ENCODE measurements at places on chromosomes 11 and 22. TPM values are rescaled to one million over a fixed set of nuclear protein-coding genes. Genes with fewer than 3 reads are reported as not detected.

GRCh38 chr22:17235861-17236260 lies 16.6 kb upstream of the ADA2 start:
- no peak for ATAC-seq

DNA sequence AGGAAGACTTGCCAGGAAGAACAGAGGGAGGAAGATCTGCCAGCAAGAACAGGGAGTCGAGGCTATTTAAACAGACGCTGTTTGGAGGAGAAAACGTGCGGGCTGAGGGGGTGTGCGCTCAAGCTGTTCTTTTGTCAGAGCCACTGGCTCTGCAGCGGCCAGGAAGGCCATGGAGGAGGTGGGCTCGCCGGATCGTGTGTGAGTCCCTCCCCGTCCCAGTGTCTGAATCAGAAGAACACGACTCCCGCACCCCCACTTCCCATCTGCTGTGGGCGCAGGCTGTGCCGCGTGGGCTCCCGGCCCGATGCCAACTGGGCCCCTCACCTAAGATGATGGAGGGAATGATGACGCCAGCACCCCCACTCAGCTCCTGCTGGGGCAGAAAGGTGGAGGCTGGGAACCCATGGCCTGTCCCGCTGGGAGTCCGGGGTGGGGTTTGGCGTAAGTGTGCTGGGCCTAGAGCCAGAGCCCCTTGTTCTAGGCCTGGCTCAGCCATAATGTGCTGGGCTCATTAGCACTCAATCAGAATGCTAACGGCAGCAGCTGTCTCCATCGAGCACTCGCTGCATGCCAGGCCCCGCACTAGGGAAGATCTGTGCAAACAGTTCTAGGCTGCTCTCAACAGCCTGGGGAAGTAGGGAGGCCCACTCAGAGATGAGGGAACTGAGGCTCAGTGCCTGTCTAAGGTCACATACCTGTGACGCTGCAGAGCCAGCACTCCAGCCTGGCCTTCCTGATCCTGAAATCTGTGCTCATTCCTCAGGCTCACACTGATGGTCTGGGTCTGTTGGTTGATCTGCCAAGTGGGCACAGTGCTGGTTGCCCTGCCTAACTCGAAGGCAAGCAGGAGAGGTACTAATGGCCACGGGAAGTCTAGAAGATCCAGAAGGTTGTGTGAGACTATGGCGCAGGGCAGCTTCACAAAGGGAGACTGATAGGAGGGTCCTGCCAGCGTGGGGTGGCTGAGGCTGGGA lies 11.5 kb downstream of the NPTXR start:
- ATAC-seq: no peak

DNA sequence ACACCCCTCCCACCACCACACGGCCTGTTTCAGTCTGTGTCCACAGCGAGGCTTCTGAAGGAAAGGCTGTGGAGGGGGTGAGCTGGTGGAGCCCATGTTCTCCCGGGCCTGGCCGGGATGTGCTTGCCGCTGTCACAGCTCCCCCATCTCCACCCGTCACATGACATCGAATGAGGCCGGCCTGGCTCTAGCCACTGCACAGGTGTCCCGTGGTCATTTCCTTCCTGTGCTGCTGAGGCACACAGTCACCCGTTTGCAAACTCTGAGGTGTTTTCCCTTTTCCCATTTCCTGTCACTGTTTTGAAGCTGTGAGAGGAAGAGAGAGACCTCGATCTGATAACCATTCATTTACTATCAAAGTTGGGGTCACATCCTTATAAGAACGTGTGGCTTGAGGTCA lies 55.7 kb upstream of the CLDN5 start:
- no peak for ATAC-seq

- ATAC-seq: no peak
Measured at GRCh38 chr11:70265341-70265740, 5.1 kb upstream of the PPFIA1 start.

- ATAC-seq: no peak
Measured at GRCh38 chr11:102396708-102397563, 49.9 kb downstream of the BIRC2 start.

- ATAC-seq: no peak
Measured at GRCh38 chr11:94144216-94144615, 15.6 kb downstream of the PANX1 start.

- ATAC-seq: no peak
Measured at GRCh38 chr22:42287174-42287890, 16.9 kb upstream of the TCF20 start.

DNA sequence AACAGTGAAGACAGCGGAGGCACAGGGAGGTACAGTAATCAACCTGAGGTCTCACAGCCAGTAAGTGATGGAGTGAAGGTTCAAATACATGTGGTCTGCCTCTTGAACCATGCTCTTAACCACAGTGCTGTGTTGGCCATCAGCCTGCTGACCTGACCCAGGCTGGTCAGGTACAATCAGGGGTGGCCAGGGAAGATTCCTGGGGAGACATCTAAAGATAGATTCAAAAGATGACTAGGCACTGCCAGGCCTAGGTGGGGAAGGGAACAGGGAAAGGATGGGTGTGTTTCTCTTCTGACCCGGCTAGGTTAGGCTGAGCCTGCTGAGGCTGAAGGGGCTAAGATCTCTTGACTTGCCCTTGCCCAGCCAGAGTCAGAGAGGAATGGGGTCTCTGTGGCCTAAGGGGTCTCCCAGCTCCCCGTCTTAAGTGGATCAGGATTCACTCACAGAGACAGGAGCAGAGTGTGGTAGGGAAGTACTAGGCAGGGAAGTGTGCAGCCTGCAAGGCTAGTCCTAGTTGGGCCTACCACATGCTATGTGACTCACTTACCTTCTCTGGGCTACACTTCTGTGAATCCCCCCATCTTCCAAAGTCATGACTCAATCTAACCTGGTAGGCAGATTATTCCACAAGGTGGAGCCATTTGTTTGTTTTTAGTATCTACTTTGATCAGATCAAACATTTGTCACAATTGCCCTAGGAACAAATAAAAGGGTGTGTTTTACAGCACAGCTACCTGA lies 10.4 kb upstream of the SREBF2 start:
- peak; percentile 51 for ATAC-seq

DNA sequence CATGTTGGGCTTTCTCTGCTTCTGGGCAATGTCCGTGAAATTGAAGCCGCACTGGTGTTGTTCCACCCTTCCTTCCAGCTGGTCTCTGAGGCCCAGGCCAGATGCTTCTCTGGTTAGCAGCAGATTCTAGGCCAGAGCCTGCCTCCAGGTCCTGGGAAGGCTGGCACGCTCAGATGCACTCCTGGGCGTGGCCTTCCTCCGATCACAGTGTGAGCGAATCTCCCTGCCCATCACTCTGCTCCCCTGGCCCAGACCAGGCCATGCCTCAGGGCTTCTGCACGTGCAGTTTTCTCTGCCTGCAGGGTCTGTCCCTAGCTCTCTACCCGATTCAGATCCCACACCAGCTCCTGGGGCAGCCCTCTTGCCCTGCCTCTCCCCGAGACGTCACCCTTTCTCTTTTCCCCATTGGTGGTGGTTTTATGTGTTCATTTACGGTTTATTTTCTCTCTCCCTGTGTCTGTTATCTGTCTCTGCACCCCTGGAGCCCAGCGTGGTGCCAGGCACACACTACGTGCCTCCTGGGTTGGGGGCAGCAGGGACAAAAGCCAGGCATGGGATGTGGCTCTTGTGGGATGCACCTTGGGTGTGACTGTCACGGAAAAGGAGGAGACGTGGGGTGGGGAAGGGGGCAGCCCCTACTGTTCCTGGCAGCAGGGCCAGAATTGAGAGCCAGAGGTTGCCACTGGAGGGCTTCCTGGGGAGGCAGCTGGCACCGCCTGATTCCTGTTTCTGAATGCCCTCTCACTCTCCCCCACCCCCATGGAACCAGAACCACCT lies 66.0 kb downstream of the KCNQ1 start:
- ATAC-seq: no peak

GRCh38 chr11:69934861-69935494 lies 115.8 kb upstream of the FGF3 start:
- no peak for ATAC-seq

- peak; percentile 68 for ATAC-seq
Measured at GRCh38 chr11:72736452-72737069, 15.6 kb downstream of the ARAP1 start.

GRCh38 chr22:31222736-31223135 lies 10.6 kb downstream of the LIMK2 start:
- ATAC-seq: no peak

GRCh38 chr11:19673924-19674729 lies 38.5 kb upstream of the NAV2 start:
- peak; percentile 43 for ATAC-seq

DNA sequence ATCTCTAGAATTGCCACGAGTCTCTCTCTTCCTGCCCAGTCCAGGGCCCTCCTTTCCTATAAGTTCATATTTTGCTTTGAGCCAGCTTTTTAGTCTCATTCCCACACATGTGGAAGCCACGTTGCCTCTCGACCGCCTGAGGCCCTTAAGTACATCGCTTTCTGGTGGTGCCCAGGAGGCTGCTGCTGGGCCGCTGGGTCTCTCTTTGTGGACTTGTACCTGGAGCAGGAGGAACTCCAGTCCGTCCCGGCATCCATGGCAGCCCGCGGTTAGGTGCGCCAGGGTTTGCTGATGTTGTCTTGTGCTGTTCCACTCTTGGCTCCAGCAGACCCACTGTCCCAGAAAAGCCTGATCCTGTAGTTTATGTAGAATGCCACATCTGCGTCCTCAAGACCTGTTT lies 41.0 kb downstream of the NAT10 start:
- no peak for ATAC-seq

GRCh38 chr11:92473736-92474135 lies 249.1 kb downstream of the FAT3 start:
- ATAC-seq: no peak

DNA sequence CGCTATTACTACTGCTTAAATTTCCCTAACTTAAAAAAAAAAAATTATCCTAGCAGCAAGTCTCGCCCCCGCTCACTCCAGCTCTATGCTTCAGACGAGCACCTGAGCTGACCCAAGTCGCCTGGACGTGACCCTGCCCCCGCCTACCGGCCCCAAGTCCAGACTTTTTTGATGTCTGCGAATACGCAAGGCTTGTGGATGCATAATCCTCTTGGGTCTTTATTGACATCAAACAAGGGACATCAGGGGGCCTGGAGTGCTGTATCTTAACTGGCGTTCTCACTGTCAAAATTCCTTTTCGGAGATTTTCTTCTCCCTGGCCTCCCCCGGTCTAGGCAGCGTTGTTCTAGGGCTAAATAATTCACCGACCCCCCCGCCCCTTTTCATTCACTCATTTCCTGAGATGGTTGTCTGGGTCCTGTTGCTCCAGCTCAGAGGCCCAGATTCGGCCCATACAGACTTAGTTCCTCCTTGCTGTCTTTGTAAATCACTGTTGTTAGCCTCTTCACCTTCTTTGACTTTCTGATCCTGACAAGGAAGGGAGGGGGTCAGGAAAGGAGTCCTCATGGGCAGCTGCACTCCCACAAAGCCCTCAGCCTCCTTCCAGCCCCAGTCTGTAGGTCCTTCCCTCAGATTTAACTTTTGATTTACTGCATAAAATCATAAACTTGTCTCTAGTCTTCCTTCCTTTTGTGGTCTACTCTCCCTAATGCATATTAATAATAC lies 601 bp upstream of the LRP4 start:
- ATAC-seq: no peak

GRCh38 chr11:126502982-126503381 lies 147.5 kb downstream of the ST3GAL4 start:
- ATAC-seq: no peak

- ATAC-seq: peak; percentile 68
Measured at GRCh38 chr11:78040691-78041379, 17.8 kb upstream of the KCTD14 start.

- no peak for ATAC-seq
Measured at GRCh38 chr22:27985323-27986275, 66.5 kb upstream of the PITPNB start.

DNA sequence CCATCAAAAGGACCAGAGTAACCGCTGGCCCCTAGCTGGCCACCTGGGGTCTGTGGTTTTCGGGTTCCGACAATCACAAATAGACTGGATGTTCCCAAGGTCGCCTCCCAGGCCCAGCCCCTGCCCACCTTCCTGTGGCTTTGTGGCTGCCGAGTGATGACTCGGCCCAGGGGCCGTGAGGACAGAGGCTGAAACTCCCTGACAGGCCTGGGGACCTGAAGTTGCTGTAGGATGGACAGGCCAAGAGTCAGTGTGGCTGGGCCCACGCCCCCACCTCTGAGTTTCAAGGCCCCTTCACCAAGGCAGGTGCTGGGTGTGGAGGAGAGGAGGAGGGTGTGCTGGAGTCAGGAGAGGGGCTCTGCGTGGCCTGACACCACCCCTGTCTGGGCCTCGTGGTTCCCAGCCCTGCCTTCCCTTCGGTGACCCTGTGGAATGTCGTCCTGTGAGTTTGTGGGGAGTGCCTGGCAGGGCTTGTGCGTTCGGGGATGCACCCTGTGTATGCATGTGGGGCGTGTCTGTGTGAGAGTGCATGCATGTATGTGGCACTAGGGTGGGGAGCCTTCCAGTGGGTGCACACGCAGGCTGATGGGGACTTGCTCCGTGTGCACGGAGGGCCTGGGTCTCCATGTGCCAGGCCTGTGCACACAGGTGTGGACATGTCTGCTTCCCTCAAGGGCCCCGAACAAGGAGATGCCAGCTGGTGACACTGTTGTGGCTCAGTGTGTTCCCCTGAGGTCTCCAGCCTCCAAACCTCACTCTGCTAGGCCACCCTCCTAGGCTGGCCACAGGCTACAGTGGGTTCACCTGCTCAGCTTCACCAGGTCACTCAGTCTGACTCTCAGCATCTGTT lies 8.4 kb upstream of the MGAT3 start:
- peak; percentile 88 for ATAC-seq

DNA sequence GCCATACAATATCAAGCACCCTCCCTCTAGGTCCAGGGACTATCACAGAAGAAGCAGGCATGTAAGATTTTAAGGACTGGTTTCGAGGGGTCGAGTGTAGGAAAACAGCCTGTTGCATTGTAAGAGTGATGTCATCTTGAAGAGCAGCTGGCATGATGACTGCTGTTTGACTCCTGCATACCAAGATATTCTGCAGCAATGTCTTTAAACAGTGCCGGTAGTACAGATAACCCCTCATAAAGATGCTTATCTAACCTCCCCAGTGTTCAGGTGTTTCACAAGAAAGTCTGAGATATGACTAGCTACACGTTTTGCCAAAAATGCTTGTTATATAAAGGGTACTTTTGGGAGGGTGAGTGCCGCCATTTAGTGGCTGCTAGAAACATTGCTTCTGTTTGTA lies 12.0 kb downstream of the FAM111A start:
- no peak for ATAC-seq

GRCh38 chr11:46237248-46238077 lies 40.0 kb upstream of the CREB3L1 start:
- ATAC-seq: peak; percentile 53

ROBO4 gene
- total RNA-seq: 2.3 TPM

ZP1 gene
- total RNA-seq: not detected

POU2AF2 gene
- total RNA-seq: not detected

ARHGAP20 gene
- total RNA-seq: 2.6 TPM

MMP7 gene
- 23.7 TPM for total RNA-seq

OR52H1 gene
- not detected for total RNA-seq

SYT12 gene
- total RNA-seq: 0.92 TPM

CNGA4 gene
- total RNA-seq: 0.08 TPM

SRRD gene
- 21.0 TPM for total RNA-seq

RTCB gene
- 50.3 TPM for total RNA-seq

PRR5L gene
- 2.1 TPM for total RNA-seq

MS4A6E gene
- not detected for total RNA-seq

Measured in esophagus mucosa (tissue), 1 donor.